ENCODE measurements at places on chromosomes 1 and 21.

DNA sequence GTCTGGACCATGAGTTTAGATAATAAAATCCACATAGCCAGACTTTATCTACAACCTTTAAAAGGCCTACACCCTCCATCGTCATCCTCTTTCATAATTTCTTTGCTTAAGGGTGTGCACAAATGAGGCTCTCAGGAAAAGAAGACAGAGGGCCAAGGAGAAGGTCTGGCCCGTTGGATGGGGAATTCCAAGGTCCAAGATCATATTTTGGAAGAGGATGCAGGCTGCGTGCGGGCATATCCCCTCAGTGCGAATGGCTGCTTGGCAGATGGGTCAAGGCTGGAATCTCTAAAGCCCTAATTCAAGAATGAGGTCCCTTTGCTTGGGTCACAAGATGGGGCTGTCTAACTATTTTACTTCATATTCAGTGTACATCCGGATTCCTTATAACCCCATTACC, 782.2 kb upstream of the NCAM2 start:
- no peak for DNase-seq

DNA sequence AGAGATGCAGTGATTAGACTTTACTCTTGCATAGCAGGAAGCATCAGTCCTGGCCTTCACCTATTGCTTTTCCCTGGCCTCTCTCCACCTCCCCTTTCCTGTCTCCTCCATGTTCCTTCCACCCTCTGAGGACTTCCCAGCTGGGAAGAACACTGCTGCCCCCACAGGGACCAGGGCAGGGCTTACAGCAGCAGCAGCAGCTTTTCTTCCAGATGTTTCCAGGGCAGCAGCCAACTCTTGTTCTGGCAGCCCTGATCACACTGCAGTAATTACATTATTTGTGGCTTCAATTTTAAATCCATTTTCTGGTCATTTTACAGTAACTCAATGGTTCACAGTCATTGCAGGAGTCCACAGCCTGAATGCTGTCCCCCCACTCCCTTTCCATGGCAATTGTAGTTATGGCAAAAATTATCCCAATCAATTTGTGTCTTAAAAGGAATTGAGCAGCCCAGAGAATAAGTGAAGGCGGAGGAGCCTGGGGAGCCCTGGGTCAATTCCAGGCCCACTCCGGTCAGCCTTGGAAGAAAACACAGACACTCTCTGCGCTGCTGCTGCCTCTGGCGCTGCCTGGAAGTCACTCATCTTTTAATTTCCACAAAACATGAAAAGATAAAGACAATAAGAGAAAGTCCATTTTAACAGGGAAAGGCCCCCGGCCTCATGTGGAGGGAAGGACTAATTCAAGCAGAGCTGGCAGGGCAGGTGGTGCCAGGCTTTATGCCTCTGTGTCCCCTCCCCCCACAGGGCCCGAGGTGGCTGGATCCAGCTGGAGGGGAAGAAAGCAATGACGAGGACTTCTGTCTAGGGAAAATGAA, 148.6 kb downstream of the GRIK3 start:
- no peak for DNase-seq

GRCh38 chr1:209168204-209168603, 415.3 kb upstream of the CAMK1G start:
- no peak for DNase-seq

- DNase-seq, result no peak
These were observed 16.8 kb downstream of the VCAM1 start for GRCh38 chr1:100736324-100736723.

DNA sequence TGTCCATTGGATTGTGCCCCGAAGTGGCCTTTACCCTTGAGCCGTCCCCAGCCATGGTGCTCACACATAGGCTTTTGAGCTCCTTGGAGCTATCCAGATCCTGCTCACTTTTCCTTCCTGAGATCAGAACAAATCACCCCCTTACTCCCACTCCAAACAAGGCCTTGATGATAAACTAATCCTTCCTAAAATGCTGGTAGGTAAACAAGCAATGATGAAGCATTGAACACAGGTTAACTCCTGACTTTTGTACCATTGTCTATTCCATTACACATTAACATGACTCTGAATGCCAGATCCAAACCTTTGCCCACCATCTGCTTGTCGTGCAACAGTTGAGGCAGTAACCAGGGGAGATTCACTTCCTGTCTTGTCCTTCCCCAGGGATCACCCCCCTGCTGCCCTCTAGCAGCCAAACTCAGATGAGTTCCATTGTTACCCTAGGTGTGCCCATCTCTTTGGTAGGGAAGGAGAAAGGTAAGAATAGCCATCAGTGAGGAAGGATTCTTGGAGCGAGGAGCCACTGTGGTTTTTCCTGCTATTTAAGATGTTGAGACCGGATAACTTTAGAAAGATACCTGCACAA, 79.5 kb upstream of the DNAJC6 start:
- no peak for DNase-seq

DNA sequence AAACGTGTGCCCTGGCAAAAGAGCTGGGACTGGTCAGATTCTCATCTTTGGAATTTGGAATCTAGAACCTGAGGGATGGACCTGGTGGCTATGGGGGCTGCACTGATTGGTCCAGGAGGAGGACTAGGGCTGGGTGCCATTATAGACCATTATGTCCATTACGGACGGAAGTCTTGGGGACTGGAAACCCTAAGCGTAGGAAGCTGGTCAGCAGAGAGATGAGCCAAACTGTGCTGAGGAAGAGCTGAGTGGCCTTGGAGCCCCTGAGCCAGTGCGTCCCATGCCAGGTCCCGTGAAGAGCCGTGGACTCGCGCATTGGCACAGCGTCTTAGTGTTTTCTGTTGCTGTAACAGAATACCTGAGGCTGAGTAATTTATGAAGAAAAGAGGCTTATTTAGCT, 10.0 kb downstream of the MRAP start:
- no peak for DNase-seq

DNA sequence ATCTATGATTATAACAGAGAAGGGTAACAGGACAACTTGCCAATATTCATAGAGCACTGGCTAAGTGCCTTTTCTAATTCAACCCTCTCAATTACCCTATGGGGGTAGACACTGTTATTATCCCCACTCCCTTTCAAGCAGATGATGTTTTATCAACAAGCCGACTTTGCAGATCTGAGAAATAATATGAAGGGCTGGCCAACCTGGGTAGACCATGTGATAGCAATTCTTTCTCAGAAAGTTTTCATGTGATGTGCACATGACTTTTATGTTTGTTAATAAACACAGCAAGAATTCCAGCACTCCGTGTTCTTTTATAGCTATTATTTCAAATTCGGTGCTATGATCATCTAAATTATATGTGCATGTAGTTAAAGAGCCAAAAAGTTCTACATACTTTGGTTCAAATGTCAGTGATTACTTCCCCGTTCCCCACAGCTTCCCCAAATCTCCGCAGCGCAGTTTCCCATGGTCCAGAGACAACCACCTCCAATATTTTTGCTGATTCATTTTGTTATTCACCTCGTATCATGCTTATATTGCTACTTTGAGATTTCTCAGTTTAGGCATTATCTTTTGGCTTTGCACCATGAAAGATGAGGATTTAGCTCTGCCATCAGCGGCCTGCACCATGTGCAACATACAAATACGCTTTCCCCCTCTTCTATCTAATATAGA, 96.7 kb upstream of the GADD45A start:
- DNase-seq, result no peak

- DNase-seq, result no peak
These were observed at the start of gene EFNA1 for GRCh38 chr1:155127105-155127966. Gene EFNA1 (plus strand): TSS chr1:155127876. CDS start chr1:155127978, 102 bp downstream.

- DNase-seq, result no peak
These were observed 13.1 kb downstream of the ZP4 start for GRCh38 chr1:237877631-237878030.

DNA sequence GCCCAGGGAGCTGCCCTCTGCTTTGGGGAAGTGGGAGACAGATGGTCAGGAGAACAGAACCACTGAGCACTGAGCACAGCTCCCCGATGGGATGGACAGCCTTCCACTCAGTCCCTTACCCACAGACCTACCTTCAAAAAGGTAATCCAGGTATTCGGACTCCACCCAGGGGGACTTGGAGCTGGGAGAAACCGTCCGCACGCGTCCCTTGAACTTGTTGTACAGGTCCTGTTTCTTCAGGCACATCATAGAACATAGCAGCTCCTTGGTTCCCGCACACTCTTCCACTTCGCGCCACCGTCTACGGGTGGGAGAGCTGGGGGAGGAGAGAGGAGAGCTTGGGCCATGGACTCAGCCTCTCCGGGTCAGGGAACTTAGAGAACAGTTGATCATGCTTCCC, 17.8 kb downstream of the IFNLR1 start:
- no peak for DNase-seq

DNA sequence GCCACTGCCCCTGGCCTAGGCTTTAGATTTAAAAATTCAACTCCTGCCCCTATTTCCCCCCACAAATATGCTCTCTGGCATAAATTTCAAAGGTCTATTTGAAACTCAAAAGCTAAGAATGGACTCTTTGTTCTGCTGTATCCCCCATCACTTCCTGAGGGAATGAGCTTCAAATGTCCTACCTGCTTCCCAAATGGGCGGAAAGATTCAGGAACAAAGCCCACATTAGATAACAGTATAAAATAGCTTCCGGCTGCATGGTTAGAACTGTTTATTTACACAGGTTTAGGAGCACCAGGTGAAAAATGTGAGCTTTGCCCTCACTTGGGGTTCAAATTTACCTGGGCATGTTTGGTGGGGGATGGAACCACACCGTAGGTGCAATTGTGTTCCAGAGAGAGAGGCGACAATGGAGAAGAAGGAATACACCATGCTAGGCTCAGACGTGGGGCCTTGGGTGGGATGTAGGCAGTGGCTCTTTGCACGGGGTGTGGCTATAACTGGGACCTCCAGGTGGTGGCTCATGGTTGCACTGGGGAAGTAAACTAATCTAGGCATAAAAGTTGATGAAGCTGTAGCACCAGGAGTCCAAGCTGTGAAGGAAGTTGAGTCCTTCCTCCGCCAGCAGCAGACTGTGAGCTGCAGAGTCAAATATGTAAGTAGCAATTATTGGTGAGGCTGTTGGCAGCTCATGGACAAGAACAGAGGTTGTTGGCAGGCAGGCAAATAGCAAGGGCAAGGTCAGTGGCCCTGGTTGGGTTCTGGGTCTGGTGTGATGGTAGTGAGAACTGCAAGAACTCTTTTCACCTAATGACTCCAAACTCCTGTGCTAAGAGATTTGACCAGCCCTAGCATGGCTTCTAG, 41.5 kb upstream of the SRSF10 start:
- DNase-seq, result no peak

DNA sequence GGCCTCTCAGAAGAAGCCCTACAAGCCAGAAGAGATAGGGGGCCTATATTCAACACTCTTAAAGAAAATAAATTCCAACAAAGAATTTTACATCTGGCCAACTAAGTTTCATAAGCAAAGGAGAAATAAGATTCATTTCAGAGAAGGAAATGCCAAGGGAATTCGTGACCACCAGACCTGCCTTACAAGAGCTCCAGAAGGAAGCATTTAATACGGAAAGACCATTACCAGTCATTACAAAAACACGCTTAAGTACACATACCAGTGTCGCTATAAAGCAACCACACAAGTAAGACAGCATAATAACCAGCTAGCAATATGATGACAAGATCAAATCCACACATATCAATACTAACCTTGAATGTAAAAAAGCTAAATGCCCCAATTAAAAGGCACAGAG, 704.9 kb upstream of the CHRM3 start:
- no peak for DNase-seq

GRCh38 chr1:30378991-30379581, 344.3 kb downstream of the MATN1 start:
- DNase-seq, result no peak

- no peak for DNase-seq
These were observed 1514.2 kb downstream of the MRPL39 start for GRCh38 chr21:24093032-24093431.

DNA sequence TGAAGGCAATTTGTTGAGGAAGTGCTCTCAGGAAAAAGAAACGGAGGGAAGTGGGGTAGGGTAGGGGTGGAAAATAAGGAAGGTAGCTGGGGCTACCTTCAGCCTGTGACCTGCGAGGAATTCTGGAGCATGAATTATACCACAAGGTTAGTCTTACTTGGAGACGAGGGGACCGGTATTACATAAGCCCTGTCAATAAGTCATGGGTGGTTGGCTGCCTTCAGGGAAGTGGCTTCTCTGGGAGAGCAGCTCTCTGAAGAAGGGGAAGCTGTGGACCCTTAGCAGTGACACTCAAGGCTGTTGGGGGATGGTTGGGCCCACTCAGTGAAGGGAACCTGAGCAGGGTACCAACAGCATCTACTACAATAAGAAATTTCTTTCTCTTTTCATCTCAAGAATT, 111.3 kb downstream of the TNFSF18 start:
- DNase-seq, result no peak

- no peak for DNase-seq
These were observed 4.5 kb upstream of the FAM177B start for GRCh38 chr1:222732216-222733159.

DNA sequence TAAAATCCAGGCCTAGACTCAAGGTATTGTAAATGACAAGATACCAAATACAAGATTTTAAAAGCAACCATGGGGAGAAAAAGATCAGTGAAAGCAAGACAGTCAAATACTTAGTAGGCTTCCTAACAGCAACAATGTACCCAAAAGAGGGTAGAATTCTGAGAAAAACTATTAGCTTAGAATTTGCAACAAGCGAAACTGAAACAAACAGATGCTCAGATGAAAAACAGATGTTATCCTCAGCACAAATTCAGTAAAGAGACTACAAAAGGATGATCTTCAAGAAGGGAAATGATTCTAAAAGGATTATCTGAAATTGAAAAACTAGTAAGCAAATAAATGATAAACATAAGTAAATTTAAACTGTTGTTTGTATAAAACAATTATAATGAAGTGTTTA, 40.0 kb downstream of the PDC start:
- DNase-seq, result no peak

- DNase-seq, result no peak
These were observed 41.0 kb upstream of the RASAL2 start for GRCh38 chr1:178052650-178053461.

GRCh38 chr1:41629571-41629970, 145.1 kb upstream of the EDN2 start:
- DNase-seq, result no peak

GRCh38 chr1:59046134-59046533, 250.8 kb upstream of the FGGY start:
- DNase-seq, result no peak

DNA sequence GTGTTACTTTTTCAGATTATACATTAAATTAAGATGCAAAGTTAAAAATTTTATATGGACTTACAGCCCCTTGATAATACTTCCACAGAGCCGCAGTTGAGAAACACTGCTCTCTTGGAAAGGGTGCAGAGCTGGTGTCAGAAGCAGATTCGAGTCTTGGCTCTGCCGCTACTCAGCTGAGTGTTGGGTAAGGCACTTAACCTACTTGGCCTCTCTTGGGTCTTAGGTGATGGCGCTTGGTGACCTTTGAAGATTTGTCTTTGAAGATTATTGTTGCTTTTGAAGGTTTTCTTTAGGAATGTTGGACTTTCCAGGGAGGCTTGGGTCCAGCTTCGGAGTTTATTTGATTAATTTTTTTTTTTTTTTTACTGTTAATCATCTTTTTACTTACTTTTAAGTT, 48.5 kb downstream of the CAMTA1 start:
- no peak for DNase-seq

- DNase-seq, result no peak
These were observed 20.0 kb downstream of the MMEL1 start for GRCh38 chr1:2612591-2613365.
